ENCODE measurements at places on chromosomes 12 and 14.

DNA sequence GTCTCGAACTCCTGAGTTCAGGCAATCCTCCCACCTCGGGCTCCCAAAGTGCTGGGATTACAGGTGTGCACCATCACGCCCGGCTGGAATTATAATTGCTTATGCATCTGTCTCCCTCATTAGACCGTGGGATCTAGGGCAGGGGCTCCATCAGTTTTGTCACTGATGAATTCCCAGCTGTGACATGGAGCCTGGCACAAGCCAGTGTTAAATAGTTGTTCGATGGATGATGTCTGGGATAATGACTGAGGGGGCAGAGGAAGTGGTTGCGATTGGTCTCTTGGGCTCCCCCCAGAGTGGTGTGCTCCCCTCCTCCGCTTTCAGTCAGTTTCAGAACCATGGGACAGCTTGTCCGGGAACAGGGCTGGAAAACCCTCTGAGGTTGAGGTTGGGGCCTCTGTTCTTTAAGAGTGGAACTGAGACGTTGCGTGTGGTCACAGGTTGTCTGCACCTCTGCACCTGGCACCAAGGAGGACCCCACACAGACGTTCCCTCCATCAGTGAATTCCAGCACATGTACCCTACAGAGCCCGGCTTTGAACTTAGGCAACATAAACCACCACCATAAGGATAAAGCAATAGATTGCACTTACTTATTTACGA, 30.8 kb upstream of the BATF start:
- H3K27ac ChIP-seq, result no peak overlapping the region
- H3K4me3 ChIP-seq, result no peak overlapping the region
- no peaks in the 10 kb centered on the region for H3K36me3 ChIP-seq
- no peak for DNase-seq
- H3K27me3 ChIP-seq, result 0 out of 2 replicates have a peak, but pooled peaks cover 2% of the 10 kb centered on the region

DNA sequence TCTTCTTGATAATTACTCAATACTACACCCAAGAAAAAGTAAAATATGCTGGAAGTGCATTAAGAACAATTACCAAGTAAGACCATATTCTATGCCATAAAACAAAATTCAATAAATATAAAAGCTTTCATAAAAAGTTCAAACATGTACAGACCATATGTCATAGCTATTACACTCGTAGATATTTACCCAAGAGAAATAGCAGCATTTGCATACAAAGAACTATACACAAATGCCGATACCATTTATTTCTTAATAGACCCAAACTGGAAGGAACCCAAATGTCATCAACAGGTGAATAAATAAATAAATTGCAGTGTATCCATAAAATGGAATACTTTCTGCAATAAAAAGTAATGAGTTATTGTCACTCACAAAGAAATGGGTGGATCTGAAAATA, 78.3 kb upstream of the SLC16A7 start:
- no peak overlapping the region for H3K4me3 ChIP-seq
- H3K27ac ChIP-seq, result no peak overlapping the region
- H3K36me3 ChIP-seq, result no peaks in the 10 kb centered on the region
- DNase-seq, result no peak

DNA sequence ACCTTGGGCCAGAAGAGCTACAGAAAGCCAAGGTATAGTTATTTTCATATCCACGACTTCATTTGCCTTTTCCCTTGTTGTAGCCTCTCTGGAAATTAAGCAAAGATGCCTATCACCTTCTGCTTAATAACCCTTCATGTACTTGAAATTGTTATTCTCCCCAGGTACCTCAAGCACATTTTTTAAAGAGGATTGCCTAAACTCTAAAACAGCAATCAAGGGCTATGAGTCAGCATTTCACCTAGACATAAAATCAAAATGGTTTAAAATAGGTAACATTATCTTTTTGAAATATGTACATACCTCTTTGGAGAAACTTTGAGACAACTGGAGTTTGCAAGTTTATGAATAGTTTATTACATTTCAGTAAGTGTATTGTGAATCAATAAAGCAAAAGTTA, 11.6 kb downstream of the DTD2 start:
- H3K4me3 ChIP-seq, result no peak overlapping the region
- H3K4me1 ChIP-seq, result no peaks in the 10 kb centered on the region
- no peaks in the 10 kb centered on the region for H3K27me3 ChIP-seq
- H3K36me3 ChIP-seq, result peaks cover 45% of the 10 kb centered on the region

- H3K4me1 ChIP-seq, result peaks cover 22% of the 10 kb centered on the region
- H3K4me3 ChIP-seq, result no peak overlapping the region
- no peak overlapping the region for H3K27ac ChIP-seq
- H3K36me3 ChIP-seq, result no peaks in the 10 kb centered on the region
Measured at GRCh38 chr14:55120571-55121495, 8.2 kb upstream of the LGALS3 start.

DNA sequence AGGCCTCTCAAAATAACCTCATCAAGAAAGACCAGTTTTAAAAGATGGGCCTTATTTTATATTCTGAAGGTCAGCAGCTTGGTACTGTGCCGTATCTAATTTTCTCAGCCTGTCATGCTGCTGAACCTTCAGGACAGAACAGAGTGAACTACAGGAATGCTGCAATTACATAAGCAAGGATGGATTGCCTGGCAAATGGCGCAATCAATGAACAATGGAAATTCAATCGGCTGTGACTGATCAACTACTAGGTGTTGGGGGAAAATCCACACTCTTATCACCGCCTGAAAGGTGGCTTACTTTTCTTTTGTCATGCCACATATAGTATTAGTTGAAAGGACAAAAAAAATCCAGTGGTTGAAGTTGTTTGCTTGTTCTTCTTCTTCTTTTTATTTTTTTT, 8.5 kb downstream of the ACSS3 start:
- H3K27me3 ChIP-seq, result no peaks in the 10 kb centered on the region
- no peak overlapping the region for H3K27ac ChIP-seq
- no peak overlapping the region for H3K4me3 ChIP-seq
- no peak for DNase-seq
- H3K36me3 ChIP-seq, result no peaks in the 10 kb centered on the region
- no peaks in the 10 kb centered on the region for H3K4me1 ChIP-seq
